ENCODE measurements at places on chromosomes 2 and 18.

DNA sequence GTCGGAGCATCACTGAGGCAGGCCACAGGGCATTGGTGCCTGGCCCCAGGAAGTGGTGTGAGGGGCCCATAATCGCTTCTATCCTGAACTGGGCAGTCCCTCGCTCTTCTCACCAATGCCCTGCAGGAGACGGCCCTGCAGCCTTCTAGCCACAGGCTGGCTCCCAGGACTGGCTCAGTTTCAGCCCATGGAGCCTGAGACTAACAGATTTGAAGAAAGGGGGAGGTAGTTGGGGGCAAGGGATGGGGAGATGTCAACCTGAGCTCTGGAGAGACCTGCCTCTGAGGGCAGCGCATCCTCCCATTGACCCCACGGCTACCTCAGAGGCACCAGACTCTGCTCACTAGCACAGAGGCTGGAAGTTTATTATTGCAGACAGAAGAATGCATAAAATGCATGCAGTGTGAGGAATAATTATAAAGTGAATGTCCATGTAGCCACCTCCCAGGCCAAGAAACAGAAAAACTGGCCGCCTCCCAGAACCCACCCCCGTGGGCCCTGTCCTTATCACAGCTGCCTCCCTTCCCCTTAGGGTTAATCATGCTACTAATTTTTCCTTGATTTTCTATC, 1.4 kb downstream of the TOGARAM2 start:
- DNase-seq: no peak

- no peak for DNase-seq
These were observed 36.8 kb downstream of the CHST10 start for GRCh38 chr2:100380681-100381080.

DNA sequence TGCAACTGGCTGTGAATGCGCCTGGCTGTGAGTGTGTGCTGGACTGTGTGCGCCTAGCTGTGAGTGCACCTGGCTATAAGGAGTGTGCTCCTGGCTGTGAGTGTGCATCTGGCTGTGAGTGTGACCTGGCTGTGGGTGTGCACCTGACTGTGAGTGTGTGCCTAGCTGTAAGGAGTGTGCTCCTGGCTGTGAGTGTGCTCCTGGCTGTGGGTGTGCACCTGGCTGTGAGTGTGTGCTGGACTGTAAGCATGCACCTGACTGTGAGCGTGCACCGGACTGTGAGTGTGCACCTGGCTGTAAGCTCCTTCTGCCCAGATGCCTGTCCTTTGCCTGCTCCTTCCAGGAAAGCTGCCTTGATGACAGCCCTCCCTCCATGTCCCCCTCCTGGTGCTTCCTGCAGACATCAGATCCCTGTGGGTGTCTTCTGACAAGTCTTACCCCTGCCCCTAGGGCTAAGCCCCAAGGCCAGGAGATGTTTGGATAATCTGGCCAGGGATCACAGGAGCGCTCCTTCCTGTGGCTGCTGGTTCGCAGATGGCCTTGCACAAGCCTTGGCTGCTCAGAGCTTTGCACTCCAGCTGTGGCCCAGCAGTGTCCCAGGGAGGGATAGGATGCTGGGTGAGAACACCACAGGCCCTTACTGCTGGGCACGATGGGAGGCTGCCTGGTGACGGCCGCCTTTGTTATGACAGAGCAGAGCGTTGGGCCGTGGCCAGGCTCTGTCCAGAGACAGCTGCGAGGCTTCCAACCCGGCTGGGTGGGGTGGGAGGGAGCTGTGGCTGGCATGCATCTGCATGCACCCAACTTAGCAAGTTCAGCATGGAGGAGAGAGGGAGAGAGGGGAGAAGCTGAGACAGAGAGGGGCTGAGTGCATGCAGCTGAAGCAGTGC, 89.9 kb downstream of the GLI2 start:
- DNase-seq: no peak

DNA sequence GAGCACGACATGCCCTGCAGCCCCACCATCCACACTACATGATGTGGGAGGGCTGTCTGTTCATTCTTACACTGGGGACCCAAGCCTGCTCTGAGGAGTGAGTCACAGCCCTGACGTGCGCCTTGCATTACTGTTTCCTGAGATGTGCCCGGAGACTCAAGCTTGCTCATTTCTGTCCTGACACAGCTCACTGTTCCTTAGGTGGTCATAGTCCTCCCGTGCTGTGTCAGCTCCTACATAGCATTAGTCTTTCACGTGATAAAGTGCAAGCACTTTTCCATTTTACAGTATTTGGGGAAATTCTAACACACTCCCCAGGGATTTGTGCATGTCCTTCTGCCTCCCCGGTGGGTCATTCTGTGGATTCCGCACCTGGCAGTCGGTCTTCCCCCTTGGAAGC, 46.2 kb upstream of the TRIM43B start:
- DNase-seq: no peak

DNA sequence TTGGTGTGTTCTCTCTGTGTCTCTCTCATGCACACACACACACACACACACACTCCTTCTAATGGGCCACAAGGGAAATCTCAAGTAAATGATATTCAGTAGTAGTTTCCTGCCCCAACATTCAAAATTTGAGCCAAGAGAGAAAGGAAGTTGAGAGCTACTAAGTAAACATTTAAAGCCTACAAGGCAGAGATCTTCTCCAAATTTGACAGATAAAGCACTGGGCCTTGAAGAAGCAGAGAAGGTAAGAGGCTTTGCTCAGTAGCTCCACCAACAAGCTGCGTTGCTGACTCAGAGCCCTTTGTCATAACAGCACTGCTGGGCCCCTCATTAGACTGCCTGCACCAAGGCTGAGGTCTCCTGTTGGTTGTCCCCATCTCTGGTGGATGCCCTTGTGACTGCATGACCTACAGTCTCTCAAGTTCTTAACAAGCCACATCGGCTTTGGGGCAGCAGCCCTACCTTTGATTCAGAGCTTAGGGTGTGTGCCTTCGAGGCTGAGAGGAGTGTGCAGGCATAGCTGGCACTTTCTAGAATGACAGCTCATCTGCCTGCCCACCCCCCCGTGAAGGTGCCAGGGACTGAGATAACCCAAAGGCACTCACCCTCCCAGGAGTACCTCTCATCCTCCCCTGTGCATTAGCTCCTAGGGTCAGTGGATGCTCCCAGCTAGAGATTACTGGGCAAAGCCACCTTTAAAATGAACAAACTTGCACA, 32.3 kb upstream of the NEB start:
- no peak for DNase-seq

GRCh38 chr2:174699993-174700766, 64.1 kb downstream of the CHRNA1 start:
- peak; percentile 33 for DNase-seq

- DNase-seq: no peak
These were observed 44.3 kb downstream of the CACNB4 start for GRCh38 chr2:152054593-152054992.

- DNase-seq: no peak
These were observed 270.8 kb downstream of the NYAP2 start for GRCh38 chr2:225670111-225670974.

DNA sequence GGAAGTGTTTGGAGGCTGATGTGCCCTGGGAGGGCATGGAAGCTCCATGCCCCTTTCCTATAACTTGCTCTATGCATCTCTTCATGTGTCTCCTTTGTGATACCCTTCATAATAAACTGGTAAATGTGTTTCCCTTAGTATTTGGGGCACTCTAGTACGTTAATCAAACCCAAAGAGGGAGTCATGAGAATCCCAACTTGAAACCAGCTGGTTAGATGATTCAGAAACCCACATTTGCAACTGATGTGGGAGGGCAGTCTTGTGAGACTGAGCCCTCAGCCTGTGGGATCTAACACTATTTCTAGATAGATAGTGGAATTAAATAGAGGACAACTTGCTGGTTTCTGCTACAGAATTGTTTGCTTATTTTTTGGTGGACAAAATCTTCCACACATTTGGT, 20.3 kb downstream of the ANKRD30B start:
- no peak for DNase-seq

DNA sequence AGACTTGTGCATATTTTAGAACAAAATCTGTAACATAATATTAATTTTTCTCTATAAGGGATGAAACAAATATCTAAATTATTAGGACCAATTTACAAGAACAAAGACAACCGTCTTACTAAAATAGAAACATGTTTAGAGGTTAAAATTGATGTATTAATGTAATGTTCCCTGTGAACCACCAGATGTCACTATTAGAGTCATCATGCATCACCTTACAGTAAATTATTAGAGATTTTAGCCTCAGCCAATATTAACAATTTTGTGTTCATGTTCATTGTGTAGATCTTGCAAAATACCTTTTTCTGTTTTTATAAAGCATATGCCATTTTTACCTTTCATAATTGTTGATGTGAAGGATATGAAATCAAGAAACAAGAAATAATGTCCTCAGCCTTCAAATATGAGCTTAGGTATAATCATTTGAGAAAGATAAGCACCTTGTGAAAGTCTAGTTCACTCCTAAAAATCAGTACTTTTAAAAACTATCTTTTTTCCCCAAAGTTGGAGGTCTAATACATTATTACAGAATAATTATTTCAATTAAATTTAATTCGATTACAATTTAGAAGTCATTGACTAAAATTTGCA, 344.3 kb upstream of the KCNH7 start:
- DNase-seq: no peak

DNA sequence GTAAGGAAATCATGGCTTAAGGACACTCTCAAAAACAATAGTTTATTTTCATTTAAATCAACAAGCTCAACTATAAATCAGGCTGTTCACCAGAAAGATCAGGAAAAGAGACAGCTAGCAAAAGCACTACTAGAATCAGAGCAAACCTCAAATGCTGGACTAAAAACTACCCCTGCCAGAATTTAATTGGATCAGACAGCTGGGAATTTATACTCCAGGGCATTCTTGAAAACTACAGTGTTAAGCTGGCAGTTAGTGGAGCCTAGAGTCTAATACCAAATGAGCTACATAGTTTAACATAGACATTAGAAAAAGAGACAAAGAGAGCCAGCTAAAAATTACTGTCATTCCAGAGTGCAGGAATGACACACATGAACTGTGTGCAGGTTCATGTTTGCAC, 1016.4 kb upstream of the CRIM1 start:
- no peak for DNase-seq

GRCh38 chr18:29009250-29009803, 832.4 kb upstream of the CDH2 start:
- DNase-seq: no peak

DNA sequence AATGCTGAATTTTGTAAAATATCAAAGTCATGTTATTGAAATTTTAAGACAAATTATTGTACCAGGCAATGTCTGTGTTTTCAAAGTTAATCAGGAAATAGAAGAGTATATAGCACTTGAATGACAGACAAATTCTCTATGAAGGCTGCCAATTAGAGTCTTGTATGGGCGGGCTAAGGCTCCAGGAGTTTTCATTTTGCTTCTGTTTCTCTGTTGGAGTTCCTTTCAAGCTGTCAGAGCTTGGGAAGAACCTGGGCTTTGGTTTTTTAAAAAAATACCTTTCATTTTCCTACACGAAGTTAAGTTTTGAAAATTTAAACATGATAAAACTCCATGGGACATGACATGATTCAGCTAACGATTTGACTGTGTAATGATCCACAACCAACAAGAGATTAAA, 339.0 kb upstream of the KCNH7 start:
- no peak for DNase-seq

- no peak for DNase-seq
These were observed 55.4 kb upstream of the CD28 start for GRCh38 chr2:203650860-203651613.

DNA sequence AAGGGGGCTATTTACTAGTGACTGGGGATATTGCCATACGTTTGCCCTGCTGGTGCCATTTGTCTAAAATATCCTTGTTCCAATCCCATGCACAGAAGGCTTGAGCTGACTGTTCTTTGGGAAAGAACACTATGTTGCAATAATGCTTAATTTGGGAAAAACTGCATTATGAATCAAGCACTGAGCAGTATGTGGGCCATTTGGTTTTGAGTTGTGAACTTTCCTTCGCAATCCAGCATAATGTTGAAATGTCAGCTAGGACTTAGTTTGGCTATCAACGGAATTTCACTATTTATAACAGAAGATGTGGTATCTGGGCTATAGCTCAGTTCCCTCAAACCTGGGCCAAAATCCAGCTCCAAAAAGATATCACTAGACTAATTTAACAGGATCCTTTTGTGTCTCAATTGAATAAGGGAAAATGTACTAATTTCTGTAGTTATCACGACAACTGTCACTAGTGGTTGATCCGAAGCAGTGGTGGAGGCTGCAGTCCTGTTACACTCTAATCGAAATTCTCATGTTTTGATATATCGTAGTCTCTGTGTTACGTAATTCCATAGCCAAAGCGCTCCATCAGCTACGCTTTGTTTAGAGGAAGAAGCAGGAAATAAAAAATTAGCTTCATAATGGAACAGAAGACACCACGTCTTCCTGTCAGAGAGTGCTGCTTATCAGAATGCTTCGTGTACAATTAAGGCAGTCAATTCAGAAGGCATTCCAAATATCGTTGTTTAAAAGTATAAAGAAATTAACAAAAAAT, 686.8 kb upstream of the SALL3 start:
- no peak for DNase-seq

GRCh38 chr18:22691946-22692710, 241.0 kb upstream of the RBBP8 start:
- DNase-seq: no peak

- DNase-seq: peak; percentile 92
These were observed 138.0 kb downstream of the CTIF start for GRCh38 chr18:48676756-48677368.

GRCh38 chr18:22505141-22505591, 87.5 kb upstream of the CTAGE1 start:
- DNase-seq: no peak

GRCh38 chr2:64165706-64166105, 21.5 kb upstream of the PELI1 start:
- DNase-seq: no peak

GRCh38 chr2:176494949-176495353, 225.7 kb downstream of the MTX2 start:
- DNase-seq: no peak

DNA sequence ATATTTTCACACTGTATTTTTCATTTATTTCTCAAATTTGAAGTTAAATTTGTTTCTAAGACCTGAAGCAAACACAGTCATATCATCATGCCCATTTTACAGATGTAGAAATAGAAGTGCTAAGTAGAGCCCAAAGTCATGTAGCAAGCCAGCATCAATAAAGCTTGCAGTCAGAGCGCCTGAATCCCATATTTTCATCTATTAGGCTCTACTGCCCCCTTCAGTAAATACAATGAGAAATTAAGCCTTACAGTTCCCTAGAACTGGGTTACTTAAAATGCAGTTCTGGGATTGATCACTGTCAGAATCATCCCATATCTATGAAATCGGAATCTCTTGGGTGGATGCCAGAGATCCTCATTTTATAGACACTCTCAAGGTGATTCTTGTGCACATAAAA, 419.9 kb downstream of the TGIF1 start:
- no peak for DNase-seq

- DNase-seq: no peak
These were observed 135.5 kb downstream of the FHOD3 start for GRCh38 chr18:36432880-36433555.

- DNase-seq: no peak
These were observed 1356.8 kb upstream of the CRIM1 start for GRCh38 chr2:34998741-34999140.

DNA sequence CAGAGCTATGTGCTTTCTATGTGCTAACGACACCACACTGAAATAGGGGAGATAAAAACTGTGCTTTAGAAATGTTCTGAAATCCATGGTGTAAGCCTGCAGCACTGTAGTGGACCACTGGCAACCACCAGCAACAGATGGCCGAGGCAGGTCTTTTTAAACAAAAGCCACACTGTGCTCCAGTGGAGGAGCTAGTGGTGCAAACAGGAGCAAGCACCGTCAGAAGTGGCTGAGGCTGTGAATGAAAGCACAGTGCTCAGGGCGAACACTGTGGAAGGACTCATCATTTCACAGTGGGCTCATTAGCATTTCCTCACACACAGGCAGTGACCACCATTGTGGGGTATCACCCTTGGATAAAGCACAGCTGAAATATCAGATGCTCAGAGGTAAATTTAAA, 22.9 kb upstream of the MTX2 start:
- no peak for DNase-seq
